Stimulated activated CD4-positive, alpha-beta T cell treated with anti-CD3 and anti-CD28 coated beads, Interleukin-4, amount 100 ng/mL, for 24 hours (primary cell): ENCODE measurements at places on chromosomes 12 and 14.

DNA sequence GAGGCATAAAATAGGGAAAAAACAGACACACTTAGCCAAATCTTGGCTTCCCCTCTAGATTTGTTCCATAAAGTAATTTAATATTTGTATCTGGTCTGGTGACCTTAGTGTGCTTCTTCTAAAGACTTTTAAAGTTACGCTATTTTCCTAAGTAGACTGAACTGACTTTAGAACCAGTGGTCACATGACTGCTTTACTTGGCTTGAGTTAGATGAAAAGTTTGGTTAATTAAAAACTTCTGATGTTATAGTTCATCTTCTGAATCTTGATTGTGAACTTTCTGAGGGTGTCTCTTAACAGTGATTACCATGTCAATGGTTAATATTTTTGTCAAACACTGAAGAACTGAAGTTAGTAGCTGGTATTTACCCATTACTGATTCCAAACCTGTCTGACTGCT, 2.6 kb downstream of the BBS10 start:
- no peak for DNase-seq

DNA sequence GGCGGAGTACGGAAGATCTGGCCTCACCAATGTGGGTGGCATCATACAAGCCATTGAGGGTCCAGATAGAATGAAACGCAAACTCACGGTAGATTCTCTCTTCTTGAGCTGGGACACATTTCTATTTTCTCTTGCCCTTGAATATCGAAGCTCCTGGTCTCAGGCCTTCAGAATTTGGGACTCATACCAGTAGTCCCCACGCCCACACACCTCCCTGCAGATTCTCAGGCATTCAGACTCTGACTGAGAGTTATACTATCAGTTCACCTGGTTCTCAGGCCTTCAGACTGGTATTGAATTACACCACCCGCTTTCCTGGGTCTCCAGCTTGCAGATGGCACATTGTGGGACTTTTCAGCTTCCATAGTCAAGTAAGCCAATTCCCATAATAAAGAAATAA, 37.8 kb downstream of the EIF2S3B start:
- DNase-seq = no peak

DNA sequence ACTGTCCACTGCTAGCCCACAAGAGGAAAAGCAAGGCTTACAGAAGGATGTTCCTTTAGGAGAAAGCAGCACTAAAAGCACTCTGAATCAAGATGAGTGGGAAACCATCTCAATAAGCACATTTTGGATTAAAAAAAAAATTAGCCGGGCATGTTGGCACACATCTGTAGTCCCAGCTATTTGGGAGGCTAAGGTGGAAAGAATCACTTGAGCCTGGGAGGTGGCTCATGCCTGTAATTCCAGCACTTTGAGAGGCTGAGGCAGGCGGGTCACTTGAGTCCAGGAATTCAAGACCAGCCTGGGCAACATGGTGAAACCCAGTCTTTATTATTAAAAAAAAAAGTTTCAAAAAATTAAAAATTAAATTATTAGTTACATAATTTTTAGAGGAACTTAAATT, 17.0 kb upstream of the ARL1 start:
- DNase-seq = no peak

- no peak for DNase-seq
These were observed 259.5 kb upstream of the E2F7 start for GRCh38 chr12:77324763-77325468.

- DNase-seq = no peak
These were observed 8.0 kb upstream of the LGMN start for GRCh38 chr14:92756446-92756845.

- DNase-seq = no peak
These were observed 12.7 kb downstream of the ACVRL1 start for GRCh38 chr12:51920046-51920445.

DNA sequence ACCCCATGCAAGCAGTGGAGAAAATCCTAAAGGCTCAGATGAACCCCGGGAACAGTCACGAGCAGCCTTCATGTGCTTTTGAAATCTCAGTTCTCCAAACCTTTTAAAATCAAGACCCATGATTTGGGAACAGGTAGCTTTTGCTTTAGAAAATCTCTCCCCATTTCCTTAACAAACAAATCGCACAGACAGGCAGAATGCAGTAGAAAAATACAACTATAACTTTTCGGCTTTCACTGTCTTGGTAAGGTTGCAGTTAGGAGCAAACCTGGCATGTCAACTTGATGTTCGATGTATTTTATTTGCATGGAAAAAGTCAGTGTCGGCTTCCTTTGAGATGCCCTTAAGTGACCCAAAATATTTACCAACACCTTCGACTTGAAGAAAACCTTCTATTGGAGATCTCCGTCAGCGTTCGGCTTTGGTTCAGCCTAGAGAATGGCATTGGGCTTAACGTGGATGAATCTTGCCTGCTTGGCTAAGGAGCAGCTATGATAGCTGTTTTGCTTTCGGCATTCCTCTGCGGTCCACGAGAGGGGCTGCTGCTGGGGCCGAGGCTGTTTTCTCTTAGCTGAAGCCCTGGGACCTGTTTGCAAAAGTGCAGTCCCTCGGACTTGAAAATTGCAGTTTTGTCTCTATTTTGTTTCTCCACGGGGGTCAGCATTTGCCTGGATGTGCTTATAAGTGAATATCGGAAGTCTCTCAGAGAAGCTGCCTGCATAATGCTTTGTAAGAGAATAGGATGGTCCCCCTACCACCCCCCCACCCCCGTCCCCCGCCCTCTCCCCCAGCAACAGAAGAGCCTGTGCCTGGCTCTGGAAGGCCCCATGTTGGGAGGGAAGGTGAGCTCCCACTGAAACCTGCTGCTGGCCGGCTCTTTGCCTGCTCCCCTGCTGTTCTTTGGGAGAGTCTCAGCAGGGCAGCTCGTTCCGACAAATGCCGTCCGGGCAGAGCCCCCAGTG, 122.8 kb downstream of the AACS start:
- no peak for DNase-seq

- DNase-seq = no peak
These were observed 43.9 kb upstream of the MDM1 start for GRCh38 chr12:68375756-68376695.

DNA sequence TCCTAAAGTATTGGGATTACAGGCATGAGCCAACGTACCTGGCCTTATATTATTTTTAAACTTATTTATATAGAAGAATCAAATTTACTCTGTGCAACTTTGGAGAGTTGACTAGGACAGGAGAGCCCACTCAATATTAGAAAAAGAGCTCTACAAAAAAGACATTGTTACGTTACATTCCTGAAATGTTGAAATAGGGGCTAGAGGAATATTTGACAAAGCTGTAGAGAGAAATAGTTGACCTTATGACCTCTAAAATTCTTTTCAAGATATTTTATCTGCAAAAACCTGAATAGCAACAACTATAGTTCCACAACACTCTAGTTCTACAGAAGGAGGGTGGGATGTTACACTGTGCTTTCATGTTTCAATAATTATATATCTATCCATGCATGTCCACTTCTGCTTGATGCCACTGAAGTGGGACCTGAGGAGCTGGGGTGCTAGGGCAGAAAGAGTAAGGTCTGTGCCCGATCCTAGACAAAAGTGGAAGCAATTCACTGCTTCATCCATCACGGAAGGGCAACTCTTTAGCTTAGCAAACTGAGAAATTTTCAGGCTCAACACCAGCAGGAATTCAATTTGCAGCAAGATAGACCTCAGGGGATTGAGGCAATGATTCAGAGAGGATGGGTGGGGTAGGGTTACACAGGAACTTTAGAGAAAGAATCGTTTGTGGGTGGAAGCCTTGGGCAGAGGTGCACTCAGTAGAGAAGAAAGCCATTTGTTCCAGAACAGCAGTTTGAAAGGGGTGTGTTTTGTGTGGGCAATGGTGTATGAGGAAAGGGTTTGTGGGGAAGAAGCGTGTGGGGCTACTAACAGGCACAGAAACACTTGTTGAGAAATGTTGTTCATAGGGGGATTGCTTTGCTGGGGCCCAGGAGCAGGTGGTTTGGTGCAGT, 16.0 kb upstream of the RNASE10 start:
- DNase-seq = no peak
